ENCODE measurements at places on chromosomes 11 and 22.

DNA sequence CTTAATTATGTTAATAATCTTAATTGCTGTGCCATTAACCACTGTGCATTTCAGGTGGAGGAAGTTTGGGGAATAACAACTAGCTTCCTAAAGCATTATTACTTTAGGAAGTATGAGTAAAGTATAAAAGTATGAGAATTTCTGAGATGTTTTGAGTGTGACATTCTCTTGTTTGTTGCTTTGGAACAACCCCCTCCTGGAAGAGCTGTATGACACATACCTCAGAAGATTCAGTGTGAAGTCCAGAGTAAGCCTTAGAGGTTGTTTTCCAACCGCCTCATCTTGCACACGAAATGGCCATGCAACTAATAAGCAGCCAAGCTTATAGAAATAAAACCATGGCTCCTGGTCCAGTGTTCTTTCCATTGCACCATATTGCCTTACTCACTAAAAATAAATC is 21.7 kb downstream of the CCDC81 start:
- no peak for DNase-seq

- DNase-seq = no peak
Measured at GRCh38 chr11:119673052-119673758, 55.8 kb downstream of the NECTIN1 start.

DNA sequence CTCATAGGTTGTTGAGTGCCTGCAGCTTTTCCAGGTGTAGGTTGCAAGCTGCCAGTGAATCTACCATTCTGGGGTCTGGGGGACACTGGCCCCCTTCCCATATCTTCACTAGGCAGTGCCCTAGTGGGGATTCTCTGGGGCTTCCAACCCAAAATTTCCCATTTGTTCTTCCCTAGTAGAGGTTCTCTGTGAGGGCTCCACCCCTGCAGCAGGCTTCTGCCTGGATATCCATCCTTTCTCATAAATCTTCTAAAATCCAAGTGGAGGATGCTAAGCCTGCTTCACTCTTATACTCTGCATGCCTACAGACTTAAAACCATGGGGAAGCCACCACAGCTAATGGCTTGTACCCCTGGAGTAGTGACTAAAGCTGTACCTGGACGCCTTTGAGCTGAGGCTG is 33.4 kb downstream of the ANO3 start:
- DNase-seq = no peak

GRCh38 chr22:50007057-50007511 is 5.5 kb downstream of the IL17REL start:
- DNase-seq = no peak

Data from germinal center (tissue), 1 donor.